ENCODE measurements at places on chromosomes 2 and 18.

DNA sequence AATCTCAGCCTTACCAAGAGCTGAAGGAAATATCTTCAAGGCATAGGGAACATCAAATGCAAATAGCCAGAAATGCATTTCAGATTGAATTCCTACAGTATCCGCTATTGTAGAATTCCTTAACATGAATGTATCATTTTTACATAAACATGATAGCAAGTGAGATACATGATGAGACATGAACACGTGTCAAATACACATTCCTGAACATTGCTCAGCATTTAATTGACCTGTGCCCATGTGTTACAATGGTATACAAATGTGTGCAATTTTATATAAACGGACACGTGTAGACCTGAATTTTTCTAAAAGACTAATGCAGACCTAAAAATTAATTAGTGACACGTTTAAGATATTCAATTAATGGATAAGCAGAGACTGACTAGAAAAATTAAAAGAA lies 133.0 kb upstream of the TLK1 start:
- DNase-seq = no peak

GRCh38 chr18:10140461-10141282 lies 226.9 kb downstream of the VAPA start:
- peak; percentile 49 for DNase-seq

- peak; percentile 20 for DNase-seq
Observed at GRCh38 chr2:40113272-40113968, 334.4 kb upstream of the THUMPD2 start.

GRCh38 chr2:60529785-60530627 lies 23.4 kb downstream of the BCL11A start:
- no peak for DNase-seq

DNA sequence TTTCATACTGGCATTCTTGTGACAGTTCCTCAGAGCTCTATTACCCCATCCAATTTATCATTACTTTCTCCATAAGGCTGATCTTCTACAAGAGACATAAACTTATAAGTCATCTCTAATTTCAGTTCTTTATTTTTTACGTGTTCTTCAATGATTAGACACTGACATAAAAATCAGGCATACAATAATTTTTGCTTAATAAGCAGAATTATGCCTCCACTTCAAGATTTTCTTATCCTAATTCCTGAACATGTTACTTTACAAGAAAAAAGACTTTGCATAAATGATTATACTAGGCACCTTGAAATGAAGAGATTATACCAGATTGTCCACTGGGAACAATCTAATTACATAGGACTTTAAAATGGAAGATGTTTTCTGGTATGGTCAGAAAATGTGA lies 1304.5 kb upstream of the SLC39A10 start:
- DNase-seq = no peak

GRCh38 chr2:203869223-203870042 lies 1.9 kb downstream of the CTLA4 start:
- no peak for DNase-seq

DNA sequence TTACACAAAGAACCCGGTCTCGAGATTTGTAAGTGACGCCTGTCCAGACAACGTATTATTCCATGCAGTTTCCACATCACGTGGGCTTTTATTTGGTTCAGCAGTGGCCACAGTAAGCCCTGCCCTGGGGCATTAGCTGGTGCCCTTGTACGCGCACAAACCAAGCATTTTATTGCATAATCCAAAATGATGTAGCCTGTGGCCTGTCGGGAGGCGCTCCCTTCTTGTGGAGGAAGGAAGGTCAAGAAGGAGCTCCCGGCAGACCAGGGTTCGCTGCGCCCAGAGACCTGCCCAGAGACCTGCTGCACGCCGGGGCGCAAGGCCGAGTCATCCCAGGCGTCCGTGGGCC lies 179.6 kb upstream of the ALKAL2 start:
- DNase-seq = no peak

DNA sequence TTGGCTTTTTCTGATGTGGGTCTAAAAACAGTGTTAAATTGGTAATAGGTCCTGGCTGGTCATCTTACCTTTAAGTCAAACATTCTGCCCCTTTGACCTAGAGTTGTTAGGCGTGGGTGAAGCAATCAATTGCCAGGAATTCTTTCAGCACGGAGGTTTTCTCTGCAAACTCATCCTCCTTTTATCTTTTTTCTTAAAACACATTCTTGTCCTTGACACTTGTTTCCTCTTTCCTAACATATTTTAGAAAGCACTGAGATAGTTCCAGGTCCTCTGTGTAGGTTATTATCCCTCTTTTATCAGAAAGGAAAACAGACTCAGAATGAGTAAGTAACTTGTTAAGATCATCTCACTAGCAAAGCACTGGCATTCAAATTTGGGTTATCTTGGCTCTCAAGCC lies 18.6 kb upstream of the AP1S3 start:
- no peak for DNase-seq

GRCh38 chr2:11543337-11544216 lies 9.7 kb downstream of the GREB1 start:
- DNase-seq = no peak

DNA sequence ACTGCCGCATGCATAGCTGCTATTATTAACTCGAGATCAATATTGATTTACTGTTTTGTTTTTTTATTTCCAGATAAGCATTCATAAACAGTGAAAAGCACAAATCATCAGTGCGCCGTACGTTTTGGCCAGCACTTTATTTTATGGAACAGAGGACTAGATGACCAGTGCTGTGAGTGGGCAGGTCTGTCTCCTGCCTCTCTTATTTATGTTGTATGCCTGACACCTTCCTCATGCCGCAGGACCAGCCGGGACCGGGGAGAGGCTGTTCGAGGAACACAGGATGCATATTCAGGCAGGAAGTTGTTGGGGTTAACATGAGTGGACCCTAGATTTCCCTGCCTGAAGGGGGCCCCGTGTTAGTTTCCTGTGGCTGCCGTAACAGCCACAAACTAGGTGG lies 72.6 kb downstream of the AGAP1 start:
- DNase-seq = no peak

DNA sequence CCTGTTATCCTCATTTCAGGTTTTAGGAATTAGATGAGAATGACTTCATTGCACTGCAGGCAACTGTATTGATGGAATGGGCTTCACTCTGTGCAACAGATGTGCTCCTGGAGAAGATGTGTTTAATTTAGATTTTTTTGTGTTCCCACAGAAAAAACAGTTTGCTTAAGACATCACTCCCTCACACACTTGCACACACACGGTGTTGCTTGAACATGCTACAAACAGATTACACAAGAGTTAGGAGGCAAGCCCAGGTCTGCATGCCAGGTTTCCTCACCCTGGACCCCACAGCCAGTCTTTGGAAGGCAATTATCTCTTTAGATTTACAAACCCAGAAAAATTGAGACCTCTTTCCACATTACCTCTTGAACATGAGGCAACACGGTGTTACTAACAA lies 93.7 kb upstream of the KLHL29 start:
- DNase-seq = peak; percentile 31

GRCh38 chr2:177169810-177170514 lies 42.6 kb upstream of the HNRNPA3 start:
- DNase-seq = no peak

DNA sequence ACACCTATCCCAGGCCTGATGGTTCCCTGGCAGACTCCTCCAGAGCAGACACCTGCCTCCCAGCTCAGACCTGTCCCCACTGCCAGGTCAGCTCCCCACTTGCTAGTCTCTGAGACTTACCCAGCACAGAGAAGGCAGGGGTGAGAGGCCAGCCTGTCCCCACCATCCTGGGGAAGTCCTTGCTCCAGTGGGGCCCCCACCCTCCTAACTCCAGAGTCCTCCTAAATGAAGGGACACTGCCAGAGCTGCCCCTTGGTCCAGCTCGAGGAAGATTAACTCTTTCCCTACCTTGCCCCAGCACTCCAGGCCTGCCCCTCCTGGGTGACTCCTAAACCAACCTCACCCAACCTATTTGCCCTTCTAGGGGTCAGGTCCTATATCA lies 30.4 kb upstream of the TNS1 start:
- DNase-seq = peak; percentile 5

DNA sequence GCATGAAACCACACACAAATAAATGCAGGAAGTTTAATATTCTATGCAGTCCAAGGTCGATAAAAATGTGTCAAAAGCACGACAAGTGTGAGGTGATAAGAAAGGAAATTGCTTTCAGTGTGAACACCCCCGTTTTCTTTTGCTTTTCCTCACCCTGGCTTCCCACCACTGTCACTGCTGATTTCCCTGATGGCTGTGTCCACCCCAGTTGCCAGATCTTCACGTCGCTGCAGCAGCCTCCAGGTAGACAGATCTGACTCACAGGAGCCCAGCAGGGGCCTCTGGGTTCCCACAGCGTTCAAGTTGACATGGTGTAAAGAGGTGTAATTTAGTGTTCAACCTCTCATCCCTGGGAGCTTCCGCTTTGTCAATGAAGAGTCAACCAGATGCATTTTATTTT lies 128.0 kb upstream of the TACR1 start:
- no peak for DNase-seq

- no peak for DNase-seq
Observed at GRCh38 chr2:88355486-88355885, 97.0 kb downstream of the FOXI3 start.

DNA sequence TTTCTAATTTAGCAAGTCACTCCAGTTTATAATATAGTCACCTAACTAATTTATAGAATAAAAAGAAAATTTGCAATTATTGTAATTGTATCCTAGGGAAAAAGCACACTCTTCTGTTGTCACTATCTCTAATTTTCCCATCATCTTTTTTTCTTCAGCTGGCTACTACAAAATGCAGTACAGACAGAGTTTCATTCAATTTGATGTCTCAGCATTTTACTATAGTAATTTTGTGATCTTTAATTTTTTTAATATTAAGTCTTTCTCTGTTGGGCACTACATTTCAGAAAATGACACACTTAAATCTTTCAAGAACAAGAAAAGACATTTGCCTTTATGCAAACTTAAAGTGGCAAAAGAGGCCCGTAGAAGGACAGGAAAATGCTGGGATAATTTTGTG lies 118.0 kb downstream of the LRRTM4 start:
- DNase-seq = no peak

DNA sequence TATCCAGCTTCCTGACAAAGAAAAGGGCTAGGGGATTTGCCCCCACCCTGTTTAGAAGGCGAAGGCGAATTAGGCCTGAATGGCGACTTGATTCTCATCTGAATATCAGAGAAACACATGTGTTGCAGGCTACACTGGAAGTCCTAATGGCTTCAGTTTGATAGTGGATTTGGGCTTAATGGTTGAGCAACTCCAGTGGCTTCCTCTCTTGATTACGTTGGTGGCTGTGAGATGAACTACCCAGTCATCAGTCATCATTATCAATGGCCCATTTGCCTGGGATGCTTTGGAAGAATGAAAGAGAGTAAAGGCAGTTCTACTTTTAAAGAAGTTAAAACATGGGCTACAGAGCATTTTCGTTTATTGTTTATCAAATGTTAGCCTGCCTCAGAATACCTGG lies 60.9 kb upstream of the IL1R1 start:
- no peak for DNase-seq

GRCh38 chr2:21294446-21294845 lies 170.7 kb downstream of the TDRD15 start:
- DNase-seq = no peak

DNA sequence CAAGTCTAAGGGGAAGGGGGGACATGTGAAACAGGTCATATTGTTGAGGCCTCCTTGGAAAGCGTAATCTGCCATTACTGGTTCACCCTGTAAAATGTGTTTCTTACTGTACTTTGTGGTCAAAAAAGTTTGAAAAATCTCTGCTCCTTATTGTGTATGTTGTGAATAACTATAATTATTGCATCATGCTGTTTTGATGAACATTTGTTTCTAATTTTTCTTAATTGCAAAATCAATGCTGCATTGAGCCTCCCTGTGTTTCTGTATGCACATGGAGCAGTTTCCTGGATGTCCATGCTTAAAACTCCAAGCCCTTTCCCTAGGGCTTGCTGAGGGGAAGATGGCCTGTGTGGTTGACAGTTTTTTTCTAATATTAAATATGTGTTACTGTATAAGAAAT lies 158.6 kb downstream of the RNF144A start:
- no peak for DNase-seq

DNA sequence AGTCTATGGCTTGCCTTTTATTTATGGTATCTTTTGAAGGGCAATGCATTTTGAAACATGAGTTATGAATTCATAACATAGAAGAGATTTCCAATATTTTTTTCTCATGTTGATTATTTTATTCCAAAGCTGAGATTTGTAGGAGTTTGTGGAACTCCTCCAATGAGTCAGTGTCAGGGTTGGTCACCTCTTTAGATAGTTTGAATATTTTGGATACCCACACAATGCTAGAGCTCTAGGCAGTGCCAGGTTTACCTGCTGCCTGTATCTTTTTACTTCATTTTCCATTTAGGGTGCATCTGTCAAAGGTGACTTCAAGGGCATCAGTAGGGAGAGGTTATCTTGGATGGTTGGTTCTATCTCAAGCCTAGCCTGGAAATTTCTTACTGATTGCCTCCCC lies 152.7 kb downstream of the CERS6 start:
- peak; percentile 24 for DNase-seq

- DNase-seq = no peak
Observed at GRCh38 chr2:7348761-7349160, 431.5 kb downstream of the RNF144A start.

DNA sequence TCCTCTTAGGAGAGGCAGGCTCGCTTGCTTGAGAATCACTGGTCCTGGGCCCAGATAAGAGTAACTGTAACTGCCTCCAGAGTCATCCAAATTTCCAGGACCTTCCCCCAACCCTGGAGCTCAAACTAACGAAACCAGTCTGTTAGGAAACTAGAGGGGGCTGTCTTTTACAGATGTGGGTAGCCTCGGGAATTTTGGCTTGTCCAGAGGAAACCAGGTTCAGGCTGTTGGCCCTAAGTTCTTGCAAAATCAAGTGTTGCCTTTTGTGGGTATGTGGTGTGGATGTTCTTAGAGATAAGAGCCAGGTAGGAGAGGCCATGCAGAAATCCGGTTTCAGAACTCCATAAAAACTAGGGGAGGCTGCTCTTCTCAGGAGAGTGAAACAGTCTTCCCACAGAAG lies 125.0 kb upstream of the DLX2 start:
- DNase-seq = no peak

GRCh38 chr2:10332402-10333246 lies 29.9 kb downstream of the HPCAL1 start:
- no peak for DNase-seq

DNA sequence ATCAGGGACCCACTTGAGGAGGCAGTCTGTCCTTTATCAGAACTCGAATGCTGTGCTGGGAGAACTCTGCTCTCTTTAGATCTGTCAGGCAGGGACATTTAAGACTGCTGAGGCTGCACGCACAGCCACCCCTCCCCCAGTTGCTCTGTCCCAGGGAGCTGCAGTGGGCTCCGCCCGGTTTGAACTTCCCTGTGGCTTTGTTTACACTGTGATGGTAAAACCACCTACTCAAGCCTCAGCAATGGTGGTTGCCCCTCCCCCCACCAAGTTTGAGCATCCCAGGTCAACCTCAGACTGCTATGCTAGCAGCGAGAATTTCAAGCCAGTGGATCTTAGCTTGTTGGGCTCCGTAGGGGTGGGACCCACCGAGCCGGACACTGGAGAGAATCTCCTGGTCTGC lies 11.8 kb upstream of the LHCGR start:
- DNase-seq = no peak
